ENCODE measurements at places on chromosomes 7 and 10.

DNA sequence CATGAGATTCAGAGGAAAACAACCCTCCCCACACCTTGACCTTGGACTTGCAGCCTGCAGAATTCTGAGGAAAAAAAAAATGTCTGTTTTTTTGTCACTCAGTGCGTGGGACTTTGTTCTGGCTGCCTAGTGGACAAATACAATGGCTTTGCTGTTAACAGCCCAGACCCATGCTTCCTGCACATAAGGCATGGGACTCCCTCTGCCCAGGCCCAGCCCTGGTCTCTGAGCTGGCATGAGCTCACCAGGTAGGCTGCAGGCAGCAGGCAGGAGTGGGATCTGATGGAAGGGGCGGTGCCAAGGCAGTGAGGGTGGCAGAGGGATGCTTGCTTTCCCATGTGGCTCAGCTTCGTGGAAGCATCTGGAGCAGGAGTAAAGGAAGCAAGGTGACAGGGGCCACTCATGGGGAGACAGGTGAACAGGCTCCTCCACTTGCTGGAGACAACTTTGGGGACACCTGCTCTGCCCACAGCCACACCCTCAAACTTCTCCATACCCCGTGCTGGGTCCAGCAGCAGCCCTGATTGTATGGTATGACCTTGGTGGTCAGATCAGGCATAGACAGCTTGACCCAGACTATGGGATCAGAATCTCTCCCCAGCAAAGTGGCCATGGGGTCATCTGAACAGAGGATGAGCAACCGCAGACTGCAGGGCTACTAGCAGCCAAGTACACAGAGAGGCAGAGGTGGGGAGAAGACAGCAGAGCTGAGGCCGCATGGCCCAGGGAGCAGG, 27.0 kb downstream of the ANXA8 start:
- no peak for DNase-seq

GRCh38 chr7:35725280-35725680, 30.3 kb upstream of the HERPUD2 start:
- no peak for DNase-seq

DNA sequence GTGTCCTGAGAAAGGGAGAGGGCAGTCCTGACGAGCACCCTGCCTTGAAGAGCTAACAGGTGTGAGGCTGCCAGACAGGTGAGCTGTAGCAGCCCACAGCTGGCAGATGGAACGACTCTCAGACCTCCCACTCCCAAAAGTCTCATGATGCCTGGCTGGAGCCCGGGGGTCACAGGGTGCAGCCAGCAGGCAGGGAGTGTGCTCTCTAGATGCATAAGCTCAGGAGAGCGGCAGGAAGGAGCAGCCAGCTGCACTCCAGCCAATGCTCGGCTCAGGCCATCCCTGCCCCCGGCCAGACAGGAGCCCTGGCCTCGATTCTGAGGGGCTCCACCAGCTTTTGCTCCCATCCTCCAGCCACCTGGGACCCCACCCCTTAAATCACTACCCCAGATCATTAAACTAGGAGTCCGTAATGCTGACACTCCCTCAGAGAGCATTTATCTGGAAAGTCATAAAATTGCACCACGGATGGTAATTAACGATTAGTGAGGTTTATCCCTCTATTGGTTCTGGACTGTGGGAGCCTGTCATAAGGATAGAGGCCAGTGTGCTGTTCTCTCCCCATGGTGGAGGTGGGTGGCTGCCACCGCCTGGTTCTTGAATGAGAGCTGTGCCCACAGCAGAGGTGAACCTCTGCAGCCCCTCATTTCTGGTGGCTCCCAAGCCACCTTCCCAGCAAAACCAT, 63.5 kb upstream of the ZMIZ1 start:
- no peak for DNase-seq

DNA sequence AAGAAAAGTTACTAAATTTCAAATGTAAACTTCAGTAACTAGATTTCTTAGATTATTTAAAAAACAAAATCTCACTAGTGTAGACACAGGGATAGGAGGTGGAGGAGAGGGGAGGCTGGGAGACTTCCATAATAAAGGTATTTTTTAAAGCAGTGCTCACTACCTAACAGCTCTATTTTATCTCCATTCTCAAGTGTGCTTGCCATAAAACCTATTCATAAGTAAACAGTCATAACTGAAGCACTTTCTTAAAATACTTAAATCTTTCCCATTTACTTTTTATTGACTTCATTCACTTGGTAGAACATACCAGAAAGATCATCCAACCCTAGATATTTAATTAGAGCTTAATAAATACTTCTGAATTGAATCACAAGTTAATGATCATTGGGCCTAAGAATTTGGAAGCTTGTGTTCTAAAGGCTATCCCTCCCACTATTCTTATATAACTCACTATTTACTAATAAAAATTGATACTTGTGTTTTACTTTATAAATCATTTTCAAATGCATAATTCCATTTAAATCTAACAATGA, 107.4 kb downstream of the SNX13 start:
- peak; percentile 11 for DNase-seq

- DNase-seq = no peak
These were observed 229.2 kb downstream of the CELF2 start for GRCh38 chr10:11246752-11247467.

- no peak for DNase-seq
These were observed 64.6 kb downstream of the JCAD start for GRCh38 chr10:29994811-29995210.

DNA sequence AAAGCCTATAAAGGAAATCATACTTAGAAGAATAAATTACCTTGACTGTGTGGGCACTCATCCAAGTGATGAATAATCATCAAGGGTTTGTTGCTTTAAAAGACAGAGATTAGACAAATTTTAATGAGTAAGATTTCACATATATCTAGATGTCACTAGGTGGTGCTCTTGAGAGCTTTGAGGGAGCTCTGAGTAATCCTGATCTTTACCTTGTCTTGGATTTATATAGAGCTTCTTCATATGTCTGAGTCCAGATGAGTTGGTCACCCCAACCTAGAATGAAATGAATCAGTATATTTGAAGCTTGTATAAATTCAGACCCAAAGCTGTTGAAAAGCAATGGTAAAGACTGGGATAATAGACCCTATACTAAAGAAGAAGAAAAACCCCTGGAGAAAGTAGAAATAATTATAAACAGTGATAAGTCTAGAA, 3.7 kb downstream of the AGR2 start:
- peak; percentile 77 for DNase-seq

- peak; percentile 4 for DNase-seq
These were observed 4.2 kb downstream of the FEZF1 start for GRCh38 chr7:122300211-122300932.

- peak; percentile 92 for DNase-seq
These were observed 40.3 kb upstream of the ANK3 start for GRCh38 chr10:60430017-60430416.

- DNase-seq = no peak
These were observed 6.8 kb upstream of the NAT16 start for GRCh38 chr7:101186844-101187428.

DNA sequence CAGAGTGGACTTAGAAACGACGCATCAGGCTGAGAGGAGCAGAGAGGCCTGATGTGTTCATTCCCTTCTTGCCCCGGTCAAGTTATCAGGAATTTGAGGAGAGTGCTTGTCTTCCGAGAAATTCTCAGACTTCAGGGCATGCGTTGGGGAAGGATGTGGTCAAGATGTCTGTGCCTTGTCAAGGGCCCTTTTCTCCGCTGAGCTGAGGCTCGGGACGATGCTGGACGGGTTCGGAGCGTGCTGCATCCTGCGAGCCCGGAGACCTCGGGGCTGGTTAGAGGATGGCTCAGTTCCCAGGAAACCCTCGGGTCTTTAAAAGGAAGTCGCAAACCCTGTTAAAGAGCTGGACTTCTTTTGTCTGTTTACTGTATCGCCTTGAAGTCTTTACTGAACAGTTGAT, 325.4 kb downstream of the ADARB2 start:
- no peak for DNase-seq

GRCh38 chr10:132465889-132466519, 69.0 kb downstream of the PWWP2B start:
- DNase-seq = no peak

DNA sequence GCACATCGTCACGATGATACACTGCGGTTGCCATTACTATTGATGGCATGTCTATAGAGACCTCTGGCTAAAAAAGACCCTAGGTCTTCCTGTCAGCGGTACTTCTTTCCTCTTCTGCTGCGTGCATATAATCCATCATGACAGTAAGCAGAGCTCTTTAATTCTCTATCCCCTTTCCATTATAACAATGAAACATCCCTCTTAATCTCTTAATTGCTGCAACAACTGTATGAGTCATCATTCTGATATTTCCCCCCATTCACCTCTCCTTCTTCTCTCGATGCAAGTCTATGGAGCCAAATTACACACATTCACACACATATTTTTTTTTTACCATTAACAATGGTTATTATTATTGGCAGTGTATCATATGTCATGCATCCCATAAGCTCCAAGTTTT, 45.2 kb upstream of the AKR1E2 start:
- DNase-seq = peak; percentile 76

- DNase-seq = no peak
These were observed 19.1 kb upstream of the GJD4 start for GRCh38 chr10:35585903-35586535.

GRCh38 chr7:11817111-11817740, 14.8 kb downstream of the THSD7A start:
- no peak for DNase-seq
